ENCODE measurements at places on chromosomes 2 and 18.

GRCh38 chr2:8058652-8059051 is 623.2 kb upstream of the ID2 start:
- no peak for DNase-seq

DNA sequence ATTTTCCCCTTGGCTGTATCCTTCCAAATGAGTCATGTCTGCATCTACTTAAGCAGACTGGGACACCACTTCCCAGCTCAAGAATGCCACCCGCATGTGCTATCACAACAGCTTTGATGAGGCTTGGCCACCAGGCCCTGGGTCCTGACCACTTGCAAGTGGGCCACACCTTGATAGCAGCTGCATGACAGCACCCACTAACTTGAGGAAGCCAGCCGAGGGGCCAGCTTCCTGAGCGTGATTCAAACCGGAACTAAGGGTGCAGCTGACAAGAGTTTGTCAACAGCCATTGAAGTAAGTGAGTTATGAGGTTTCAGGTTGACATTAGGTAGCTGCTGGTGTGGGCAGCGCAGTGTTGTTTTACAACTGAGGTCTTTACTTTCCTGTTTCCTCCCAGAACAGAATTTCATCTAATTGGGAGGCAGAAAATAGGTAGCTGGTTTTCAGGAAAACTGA is 54.4 kb downstream of the EPHA4 start:
- DNase-seq = peak; percentile 38

DNA sequence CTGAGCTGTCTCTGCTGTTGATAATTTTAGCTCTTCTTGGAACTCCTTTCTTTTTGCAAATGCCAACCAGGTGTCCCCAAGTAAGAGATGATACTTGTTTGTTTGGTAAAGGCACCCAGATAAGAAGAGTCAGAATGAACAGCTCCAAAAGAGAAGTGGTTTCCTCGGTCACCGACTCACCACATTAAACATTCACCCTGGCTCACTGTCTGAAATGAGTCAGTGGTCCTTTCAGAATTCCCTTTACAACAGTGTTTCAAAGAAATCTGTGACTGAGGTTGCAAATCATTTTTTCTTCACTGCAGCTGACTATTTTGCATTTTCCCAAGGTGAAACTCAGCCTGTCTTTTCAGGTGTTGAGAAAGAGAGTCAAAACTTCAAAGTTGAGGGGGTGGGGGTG is 16.2 kb upstream of the CXCR4 start:
- no peak for DNase-seq

DNA sequence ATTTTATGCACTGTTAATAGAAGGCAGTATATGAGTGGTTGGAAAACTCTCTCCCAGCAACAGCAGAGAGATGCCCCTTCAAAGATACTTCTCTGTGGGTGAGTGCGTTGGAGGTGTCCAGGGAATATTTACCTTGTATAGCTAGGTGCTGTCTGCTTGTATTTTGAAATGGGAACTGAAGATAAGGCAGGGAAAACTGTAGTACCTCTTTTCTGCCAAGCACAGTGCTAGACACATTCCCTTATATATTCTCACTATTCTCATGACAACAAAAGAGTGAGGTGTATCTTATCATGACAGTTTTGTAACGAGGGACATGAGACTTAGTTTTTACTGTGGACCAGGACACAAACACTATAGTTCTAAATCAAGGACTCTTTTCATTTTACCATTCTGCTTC is 2.1 kb downstream of the TTC39C start:
- DNase-seq = no peak

DNA sequence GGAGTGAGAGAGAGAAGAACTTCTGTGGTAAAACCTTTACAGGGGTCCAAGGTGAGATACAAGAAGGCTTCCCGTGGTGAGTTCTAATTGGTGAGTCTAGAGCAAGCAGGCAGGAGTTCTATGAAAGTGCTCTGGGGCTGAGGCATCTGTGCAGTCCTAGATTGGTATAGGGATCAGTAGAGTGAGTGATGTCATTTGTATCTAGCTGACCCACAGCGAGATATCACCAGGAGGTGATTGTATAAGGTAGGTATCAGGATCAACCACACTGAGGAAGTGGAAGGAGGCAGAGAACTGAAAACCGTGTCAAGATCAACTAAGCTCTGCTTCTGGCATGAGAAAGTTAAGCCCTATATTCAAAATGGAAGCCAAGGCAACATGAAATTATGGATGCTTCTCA is 1648.9 kb upstream of the TMEFF2 start:
- no peak for DNase-seq

GRCh38 chr2:71749671-71750101 is 296.3 kb downstream of the DYSF start:
- DNase-seq = no peak
